H4 (cell line): ENCODE measurements at places on chromosomes 4 and X. TPM values are rescaled to one million over a fixed set of nuclear protein-coding genes. Genes with fewer than 3 reads are reported as not detected.

DNA sequence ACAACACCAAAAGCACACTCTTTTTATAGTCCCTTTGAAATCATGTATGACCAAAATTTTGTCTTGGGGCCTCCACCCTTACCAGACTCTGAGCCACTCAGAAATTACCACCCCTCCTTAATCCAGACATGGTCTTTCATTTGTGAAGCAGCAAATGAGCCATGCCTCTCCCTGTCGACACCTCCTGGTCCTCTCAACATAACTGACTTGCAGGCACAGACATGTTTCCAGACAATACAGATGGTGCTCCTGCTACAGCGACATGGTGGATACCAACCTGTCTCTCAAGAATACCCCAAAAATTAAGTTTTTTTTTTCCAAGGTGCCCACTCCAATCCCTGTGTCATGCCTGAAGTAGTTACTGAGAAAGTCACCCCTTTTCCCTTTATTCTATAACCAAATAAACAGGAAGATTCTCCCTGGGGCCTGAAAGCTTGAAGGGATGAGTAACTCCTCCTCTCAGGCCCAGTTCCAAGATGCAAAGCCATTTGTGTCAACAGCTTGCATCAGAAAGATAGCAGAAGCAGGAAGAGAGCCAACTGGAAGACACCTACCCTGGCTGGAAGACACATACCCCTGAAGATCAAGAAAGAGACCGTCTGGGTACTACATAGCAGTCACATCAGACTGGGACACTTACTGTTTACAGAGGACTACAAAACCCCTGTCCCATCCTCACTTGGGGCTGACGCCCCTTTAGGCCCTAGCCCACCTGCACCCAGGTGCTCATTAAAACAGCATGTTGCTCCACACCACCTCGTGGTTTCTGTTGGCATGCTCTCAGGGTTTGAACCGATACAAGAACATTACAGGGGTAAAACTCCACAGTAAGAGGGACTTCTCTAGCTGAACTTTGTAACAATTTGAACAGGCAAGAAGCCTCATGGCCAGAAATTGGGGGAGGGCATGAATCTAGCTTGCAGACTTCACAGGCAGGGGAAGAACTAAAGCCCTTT is 5.5 kb upstream of the UGT2B17 start:
- DNase-seq, result no peak

The SYTL5 gene
- total RNA-seq, result 1.2 and 1.7 TPM in 2 replicates

DNA sequence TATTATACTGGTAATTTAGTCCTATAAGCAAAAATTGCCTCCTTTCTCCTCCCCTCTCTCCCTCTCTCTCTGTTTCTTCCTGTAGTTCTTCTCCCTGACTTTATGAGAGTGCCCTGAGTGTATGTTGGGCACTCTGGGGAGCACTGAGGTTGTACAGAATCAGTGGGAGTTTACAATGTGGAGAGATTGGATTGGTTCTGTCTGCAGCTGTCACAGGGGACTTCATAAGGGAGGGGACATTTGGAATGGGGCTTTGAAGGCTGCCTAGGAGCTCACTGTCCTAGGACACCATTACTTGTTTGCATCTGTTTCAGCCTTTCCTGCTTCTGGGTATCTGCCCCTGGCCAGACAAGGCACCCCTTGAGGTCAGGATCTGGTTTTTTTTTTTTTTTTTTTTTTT is 22.9 kb downstream of the SH3TC1 start:
- DNase-seq, result no peak

GRCh38 chr4:138868562-138868961 is 147.0 kb upstream of the NOCT start:
- DNase-seq, result no peak

- no peak for DNase-seq
These were observed 162.9 kb upstream of the DIPK2B start for GRCh38 chrX:45363596-45363995.
